ENCODE measurements at places on chromosomes 12 and 14.

GRCh38 chr12:25322351-25322750, 71.6 kb upstream of the KRAS start:
- DNase-seq: no peak

DNA sequence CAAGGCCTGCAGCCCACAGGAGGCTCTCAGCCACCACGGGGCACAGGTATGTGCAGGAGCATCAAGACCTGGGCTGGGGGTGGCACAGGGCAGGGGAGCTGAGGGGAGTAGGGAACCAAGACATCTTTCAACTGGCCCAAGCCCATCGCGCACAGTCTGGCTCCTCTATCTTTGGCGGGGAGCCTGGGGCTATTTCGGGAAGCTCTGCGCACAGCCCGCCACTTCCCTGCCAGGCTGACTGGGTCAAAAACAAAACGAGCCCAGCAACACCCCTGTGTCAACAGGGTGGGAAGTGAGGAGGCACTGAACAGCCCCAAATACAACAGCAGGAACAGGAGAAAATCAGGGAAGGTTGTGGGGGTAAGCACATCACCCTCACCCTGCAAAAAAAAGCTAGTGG, 83.9 kb downstream of the ARL6IP4 start:
- DNase-seq: no peak

DNA sequence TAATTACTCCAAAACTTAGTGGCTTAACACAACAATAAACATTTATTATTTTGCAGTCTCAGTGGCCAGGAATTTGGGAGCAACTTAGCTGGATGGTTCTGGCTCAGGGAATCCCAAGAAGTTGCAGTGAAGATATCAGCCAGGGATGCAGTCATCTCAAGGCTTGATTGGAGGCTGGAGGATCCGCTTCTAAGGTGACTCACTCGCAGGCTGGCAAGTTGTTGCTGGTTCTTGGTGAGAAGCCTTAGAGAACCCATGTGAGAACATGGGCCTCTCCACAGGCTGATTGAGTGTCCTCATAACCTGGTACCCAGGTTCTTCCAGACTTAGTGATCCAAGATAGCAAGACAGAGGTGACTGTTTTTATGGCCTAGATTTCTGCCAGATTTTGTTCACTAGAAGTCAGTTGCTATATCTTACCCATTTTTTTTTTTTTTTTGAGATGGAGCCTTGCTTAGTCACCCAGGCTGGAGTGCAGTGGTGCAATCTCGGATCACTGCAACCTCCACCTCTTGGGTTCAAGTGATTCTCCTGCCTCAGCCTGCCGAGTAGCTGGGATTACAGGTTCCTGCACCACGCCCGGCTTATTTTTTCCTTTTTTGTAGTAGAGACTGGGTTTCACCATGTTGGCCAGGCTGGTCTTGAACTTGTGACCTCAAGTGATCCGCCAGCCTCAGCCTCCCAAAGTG, 32.5 kb downstream of the BRMS1L start:
- DNase-seq: no peak

DNA sequence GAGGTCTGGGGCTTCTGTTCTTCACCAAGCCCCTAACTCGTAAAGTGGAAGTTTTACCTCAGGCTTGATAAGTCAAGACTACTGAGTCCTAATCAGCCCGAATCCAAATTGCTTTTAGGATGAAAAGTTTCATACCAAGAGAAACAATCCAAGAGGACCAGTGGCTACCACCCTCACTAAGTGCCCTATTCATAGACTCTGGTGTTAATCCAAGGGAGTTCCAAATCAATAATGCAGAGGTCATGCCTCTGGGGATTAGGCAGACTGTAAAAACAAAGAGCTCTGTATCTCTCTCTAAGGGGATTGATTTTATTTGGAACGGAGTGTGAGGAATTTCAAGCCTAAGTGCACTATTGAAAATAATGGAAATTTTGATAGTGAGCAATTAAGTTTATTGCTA, 76.3 kb upstream of the LMNTD1 start:
- no peak for DNase-seq

DNA sequence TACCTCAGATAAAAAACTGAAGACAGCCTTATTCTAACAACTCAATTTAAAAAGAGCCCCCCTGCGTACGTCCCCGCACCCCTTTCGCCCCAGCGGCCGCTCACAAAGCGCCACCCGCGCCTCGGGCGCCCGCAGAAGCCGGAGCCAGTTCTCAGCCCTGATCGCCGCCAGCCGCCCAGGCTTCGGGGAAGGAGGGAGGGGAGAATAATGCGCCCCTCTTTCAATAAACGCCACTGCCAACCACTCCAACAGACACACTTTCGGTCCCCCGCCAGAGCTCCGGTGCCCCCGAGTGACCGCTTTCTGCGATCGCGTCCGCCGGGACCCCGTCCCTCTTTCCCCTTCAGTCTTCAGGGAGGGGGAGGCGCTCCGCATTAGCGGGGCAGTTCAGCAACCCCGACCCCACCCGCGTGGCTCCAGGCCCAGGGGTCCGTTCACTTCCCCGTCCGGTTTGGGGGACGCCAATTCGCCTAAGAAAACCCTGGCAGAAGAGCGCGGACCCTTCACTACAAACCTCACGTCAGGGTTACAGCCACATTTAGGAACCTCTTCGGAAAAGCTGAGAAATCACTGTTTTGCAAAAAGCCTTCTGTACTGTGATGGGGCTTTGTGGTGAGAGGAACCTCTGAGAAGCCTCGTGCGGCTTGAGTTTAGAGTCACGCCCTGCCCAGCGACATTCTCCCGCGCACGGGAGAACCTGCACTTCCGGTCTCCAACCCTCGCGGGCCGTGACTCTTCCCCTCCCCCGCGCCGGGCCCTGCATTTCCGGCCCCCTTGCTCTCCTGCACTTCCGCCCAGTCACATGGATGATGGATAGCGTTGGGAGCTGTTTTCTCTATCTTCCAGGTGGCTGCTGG, 18.7 kb downstream of the FOXG1 start:
- peak; percentile 76 for DNase-seq

DNA sequence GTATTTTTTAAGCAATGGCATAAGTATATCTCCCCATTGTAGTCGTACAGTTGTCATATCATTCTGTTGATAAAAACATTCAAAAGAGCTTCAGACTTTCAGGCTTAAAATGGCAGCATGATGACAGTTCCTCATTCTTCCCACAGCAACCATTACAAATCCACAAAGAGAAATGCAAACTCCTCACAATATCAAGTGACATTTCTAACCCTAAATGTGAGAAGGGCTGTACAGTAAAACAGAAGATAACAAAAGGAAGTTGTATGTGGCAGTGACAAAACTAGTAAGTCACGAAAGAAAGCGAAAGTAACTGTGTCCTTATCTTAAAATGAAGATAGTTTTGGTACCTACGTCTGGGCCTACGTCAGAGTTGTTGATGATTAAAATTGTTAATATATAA, 46.7 kb downstream of the GXYLT1 start:
- no peak for DNase-seq

DNA sequence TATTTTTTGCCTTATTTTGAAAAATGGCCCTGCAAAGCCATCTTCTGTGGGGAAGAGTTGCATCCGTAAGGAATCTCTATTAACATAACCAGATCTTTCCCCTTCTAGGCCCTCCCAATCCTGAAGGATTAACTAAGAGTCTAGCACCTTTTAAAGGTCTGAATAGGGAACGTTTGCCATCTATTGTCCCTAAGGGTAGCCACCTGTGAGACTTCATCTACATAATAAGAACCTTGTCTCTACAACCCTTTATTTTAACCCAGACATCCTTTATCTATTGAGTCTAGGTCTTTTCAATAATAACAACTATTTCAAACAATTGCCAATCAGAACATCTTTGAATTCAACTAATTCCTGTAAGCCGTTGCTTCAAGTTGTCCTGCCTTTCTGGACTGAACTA, 4.4 kb downstream of the EDDM3B start:
- no peak for DNase-seq

- DNase-seq: no peak
These were observed 38.7 kb upstream of the PTCSC3 start for GRCh38 chr14:36215217-36215598.

GRCh38 chr14:102046337-102047278, 40.2 kb downstream of the HSP90AA1 start:
- DNase-seq: peak; percentile 73

- DNase-seq: no peak
These were observed 373.3 kb downstream of the PRKD1 start for GRCh38 chr14:29554335-29554734.

- DNase-seq: no peak
These were observed 101.1 kb downstream of the C12orf75 start for GRCh38 chr12:105431537-105432100.
